Lung (tissue), 17 donors: ENCODE measurements at places on chromosomes 2 and 18. TPM values are rescaled to one million over a fixed set of nuclear protein-coding genes. Genes with fewer than 3 reads are reported as not detected.

DNA sequence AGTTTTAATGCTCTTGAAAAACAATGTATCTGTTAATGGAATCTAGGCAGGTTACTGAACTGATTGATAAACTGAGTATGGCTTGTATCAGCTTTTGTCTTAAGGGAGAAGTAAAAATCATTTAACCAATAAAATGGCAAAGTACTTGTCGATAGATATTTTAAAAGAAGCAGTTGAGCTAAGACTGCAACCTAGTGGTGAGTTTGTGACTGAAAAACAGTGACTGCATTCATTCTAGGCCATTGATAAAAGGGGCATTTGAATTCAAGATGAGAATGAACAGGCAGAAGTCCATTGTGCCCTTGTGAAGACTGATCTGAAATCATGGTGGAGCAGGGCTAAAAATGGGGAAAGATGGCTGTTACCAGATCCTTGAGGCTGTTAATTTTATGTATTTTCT, 59.4 kb upstream of the MSTN start:
- H3K36me3 ChIP-seq = no peaks in the 10 kb centered on the region
- peak; percentile 38 for DNase-seq
- H3K27ac ChIP-seq = no peak overlapping the region
- peaks cover 3% of the 10 kb centered on the region for H3K4me1 ChIP-seq

ABCA12 gene
- 0.28 TPM for total RNA-seq

- no peaks in the 10 kb centered on the region for H3K27me3 ChIP-seq
- no peak for DNase-seq
- H3K4me3 ChIP-seq = no peak overlapping the region
Observed at GRCh38 chr2:46065152-46065551, 232.1 kb upstream of the EPAS1 start.

DNA sequence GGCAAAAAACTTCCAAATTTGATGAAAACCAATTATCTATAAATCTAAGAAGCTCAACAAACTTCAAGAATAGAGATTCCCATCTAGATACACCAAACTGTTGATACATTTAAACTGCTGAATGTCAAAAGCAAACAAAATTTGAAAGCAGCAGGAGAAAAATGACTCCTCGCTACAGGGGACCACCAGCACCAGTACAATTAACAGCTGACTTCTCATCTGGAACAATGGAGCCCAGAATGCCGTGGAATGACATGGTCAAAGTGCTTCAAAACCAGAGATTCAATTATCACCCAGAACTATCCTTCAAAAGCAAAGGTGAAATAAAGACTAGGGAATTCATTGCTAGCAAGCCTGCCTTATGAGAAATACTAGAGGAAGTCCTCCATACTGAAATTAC, 11.6 kb downstream of the SRSF7 start:
- peaks cover 18% of the 10 kb centered on the region for H3K36me3 ChIP-seq
- DNase-seq = no peak
- H3K4me1 ChIP-seq = no peaks in the 10 kb centered on the region
- H3K27me3 ChIP-seq = no peaks in the 10 kb centered on the region

GRCh38 chr2:66364495-66365333, 70.2 kb upstream of the MEIS1 start:
- H3K4me3 ChIP-seq = no peak overlapping the region
- no peak overlapping the region for H3K27ac ChIP-seq
- H3K27me3 ChIP-seq = no peaks in the 10 kb centered on the region
- no peak for DNase-seq
- H3K4me1 ChIP-seq = no peaks in the 10 kb centered on the region

PLGLB2 gene
- total RNA-seq = 5.6 TPM

MALL gene
- total RNA-seq = 121 TPM

DNA sequence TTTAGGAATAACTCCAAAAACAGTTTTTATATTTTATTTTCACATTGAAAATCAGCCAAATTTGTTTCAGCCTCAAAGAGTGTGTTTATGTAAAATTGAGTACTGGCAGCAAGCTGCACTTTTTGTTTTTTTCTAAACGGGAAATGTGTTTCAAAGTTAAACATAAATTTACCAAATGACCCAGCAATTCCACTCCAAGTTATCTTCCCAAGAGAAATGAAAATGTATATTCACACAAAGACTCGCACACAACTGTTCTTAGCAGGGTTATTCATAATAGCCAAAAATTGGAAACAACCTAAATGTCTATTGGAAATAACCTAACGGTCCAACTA, 9.3 kb downstream of the ALPK2 start:
- H3K4me1 ChIP-seq = peaks cover 5% of the 10 kb centered on the region
- peak; percentile 30 for DNase-seq
- H3K27ac ChIP-seq = no peak overlapping the region

DNA sequence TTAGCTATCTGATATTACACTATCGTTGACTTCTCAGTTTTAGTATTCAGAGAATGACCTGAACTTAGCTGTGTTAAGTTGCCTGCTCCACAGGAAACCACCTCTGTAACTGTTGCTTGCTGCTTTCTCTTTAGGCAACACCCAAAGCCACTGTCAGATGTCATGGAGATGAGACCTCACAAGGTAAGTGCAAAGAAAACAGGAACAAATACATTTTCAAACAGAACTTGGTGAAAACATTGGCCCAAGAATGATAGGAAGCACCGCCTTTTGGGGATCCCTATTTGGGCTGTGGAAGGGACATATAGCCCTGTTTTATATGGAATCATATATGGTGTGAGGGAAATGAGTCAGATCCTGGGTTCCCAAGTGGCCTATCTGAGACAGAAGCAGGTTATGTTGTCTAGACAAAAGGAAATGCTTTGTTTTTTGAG, 143.4 kb downstream of the UBE2E3 start:
- H3K27ac ChIP-seq = no peak overlapping the region
- no peaks in the 10 kb centered on the region for H3K36me3 ChIP-seq
- no peak overlapping the region for H3K4me3 ChIP-seq
- DNase-seq = no peak

EML6 gene
- total RNA-seq = 2.8 TPM

- H3K4me3 ChIP-seq = no peak overlapping the region
- DNase-seq = no peak
- no peaks in the 10 kb centered on the region for H3K27me3 ChIP-seq
- peaks cover 33% of the 10 kb centered on the region for H3K36me3 ChIP-seq
- no peak overlapping the region for H3K27ac ChIP-seq
Observed at GRCh38 chr2:10788855-10789254, 23.7 kb downstream of the PDIA6 start.

DNA sequence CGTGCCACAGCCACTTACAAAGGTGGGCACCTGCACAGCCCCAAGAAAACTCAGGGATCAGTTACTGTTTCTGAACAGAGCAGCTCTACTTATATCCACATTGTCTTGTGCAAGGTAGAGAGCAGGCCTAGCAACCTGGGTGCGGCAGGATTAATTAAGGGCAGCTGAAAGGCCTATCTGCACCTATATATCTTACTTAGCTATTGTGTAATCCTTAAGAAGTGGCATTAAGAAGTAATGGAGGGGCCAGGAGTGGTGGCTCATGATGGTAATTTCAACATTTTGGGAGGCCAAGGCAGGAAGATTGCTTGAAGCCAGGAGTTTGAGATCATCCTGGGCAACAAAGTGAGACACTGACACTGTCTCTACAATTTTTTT, 12.8 kb upstream of the ARL5A start:
- H3K27ac ChIP-seq = peak overlapping the region; percentile 33
- no peak for DNase-seq
- no peaks in the 10 kb centered on the region for H3K36me3 ChIP-seq
- no peaks in the 10 kb centered on the region for H3K4me1 ChIP-seq
- H3K27me3 ChIP-seq = no peaks in the 10 kb centered on the region

- no peak for DNase-seq
- H3K27ac ChIP-seq = no peak overlapping the region
- no peaks in the 10 kb centered on the region for H3K4me1 ChIP-seq
- H3K36me3 ChIP-seq = no peaks in the 10 kb centered on the region
- H3K4me3 ChIP-seq = no peak overlapping the region
- H3K27me3 ChIP-seq = no peaks in the 10 kb centered on the region
Observed at GRCh38 chr2:77629539-77629938, 107.4 kb upstream of the LRRTM4 start.

SSB gene
- 116 TPM for total RNA-seq

DNA sequence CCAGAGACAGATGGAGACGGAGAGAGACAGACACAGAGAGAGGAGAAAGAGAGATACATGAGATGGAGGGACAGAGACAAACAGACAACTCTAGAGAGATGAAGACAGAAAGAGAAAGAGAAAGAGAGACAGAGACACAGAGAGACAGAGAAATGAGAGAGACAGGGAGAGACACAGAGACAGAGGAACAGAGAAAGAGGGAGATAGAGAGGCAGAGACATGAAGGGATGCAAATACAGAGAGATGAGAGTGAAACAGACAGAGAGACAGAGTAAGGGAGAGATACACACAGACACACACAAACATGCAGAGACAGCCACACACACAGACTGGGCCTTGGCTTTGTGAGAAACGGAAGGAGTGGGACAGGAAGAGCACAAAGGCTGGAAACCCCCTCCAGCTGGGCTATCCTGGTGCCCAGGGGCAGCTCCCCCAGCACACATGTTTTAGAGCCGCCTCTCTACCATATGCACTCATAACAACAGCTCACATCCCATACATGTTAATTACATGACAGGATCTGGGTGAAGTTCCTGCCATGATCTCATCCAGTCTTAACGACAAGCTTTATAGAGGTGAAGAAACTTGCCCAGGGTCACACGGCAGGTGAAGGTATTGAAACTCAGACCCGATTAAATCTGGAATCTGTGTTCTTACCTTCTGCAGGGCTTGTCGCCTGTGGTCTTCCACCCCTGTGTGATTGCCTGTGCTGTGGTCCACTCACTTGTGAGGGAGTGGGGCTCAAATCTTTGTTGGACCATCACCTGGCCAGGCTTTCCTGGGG, 32.4 kb downstream of the IL18R1 start:
- H3K27me3 ChIP-seq = no peaks in the 10 kb centered on the region
- no peak for DNase-seq
- no peak overlapping the region for H3K4me3 ChIP-seq
- H3K27ac ChIP-seq = no peak overlapping the region
- no peaks in the 10 kb centered on the region for H3K4me1 ChIP-seq

CRYBA2 gene
- total RNA-seq = not detected

SLC35F5 gene
- total RNA-seq = 216 TPM

DNA sequence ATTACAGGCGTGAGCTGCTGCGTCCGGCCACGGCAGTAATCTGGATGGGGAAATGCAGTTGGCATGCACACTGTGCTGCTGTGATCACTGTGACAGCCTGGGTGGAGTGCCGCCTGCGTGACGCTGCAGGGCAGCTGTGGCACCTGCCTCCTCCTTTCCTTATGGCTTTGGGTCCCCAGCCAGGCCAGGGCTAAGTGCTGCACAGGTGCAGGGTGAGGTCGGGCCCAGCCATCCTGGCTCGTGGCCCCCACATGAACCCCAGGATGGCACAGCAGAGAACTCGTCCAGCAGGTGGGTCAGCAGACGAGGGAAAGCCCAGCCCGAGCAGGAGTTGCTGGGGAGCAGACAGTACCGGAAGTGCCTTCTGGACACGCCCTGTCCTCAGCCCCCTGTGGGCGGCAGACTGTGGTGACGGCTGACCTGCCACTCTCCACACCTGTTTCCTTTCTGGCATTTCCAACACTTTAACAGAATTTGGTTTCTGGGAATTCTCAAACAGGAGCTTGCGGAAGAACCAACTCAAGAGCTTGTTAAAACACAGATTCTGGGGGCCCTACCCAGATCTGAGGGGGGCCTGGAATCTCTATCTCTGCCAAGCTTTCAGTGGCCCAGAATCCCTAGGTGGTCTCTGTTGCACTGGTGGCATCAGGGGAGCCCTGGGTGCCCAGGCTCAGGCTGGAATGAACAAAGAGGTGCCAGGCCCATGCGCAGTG, 16.9 kb downstream of the HS1BP3 start:
- no peak overlapping the region for H3K4me3 ChIP-seq
- peak overlapping the region; percentile 84 for H3K27ac ChIP-seq
- no peaks in the 10 kb centered on the region for H3K36me3 ChIP-seq

DNA sequence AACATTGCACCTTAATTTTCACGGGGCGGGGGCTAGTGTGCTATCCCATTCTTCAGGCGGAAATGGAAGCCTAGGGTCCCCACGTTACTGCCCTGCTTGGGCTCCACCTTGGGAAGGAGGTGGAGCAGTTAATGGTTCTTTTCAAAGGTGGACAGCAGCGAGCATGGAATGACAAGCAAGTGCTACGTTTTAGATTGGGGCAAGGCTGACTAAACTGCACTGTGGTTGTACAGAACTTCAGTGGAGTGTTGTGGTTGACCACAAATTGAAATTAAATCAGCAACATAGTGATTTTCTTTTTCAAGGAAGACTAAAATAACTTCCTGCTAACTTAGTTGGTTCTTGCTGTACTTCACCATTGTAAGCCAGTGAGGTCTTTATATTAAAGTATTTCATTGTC, 47.0 kb downstream of the CHRNA1 start:
- DNase-seq = no peak
- H3K27me3 ChIP-seq = no peaks in the 10 kb centered on the region

DNA sequence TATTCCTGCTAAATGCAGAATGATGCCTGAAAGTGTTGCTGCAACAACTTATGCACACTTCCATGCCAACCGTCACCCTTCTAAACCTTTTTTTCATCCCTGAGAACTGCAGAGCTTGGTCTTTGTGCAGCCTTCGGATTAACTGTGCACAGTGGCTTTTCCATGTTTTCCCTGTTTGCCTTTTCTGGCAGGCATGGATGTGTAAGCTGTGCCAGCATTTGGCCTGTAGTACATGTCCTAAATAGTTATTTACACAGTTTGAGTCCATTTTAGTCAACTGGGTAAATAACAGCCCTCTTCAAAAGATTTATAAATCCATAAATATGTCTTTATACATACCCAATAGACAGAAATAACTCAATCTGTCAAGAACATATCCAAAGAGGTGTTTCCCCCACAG, 31.5 kb downstream of the MEIS1 start:
- H3K36me3 ChIP-seq = peaks cover 1% of the 10 kb centered on the region
- H3K27me3 ChIP-seq = no peaks in the 10 kb centered on the region
- H3K4me1 ChIP-seq = peaks cover 40% of the 10 kb centered on the region
- DNase-seq = no peak
- no peak overlapping the region for H3K4me3 ChIP-seq
- no peak overlapping the region for H3K27ac ChIP-seq

DNA sequence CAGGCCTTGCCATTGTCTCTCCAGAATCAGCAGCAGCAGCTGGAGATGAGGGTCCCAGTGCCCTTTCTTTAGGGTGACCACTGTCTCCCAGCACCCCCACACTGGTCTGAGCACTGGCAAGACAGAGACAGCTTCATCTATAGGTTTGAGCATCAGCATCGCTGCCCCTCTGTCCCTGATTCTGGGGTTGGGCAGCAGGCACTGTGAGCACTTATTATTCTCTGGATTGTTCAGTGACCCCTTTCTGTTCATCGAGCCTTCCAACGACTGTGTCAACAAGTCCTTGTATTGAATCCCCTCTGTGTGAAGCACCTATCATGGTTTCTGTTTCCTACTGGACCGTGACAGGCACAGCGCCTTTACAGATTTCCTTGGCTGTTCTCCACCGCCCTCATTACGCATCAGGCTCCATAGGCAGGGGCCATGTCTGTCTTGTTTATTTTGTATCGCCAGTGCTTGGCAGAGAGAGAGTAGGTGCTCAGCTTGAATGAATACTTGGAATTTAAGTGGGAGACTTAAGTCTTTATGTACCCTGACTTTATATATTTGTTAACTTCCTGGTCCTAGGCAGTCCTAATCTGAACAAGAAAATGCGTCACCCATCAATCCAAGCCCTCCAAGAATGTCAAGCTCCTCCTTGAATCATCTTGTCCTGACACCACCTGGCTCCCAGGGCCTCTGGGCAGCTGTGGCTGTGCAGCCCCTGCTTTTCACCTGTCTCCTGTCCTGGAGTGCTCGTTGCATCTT, 11.4 kb downstream of the MALL start:
- H3K27me3 ChIP-seq = no peaks in the 10 kb centered on the region
- DNase-seq = peak; percentile 51

ORC2 gene
- 34.8 TPM for total RNA-seq
